NCI-H1694 treated with DMSO at 0.1 percent for 48 hours (cell line): ENCODE measurements at places on chromosomes 12 and 14.

- DNase-seq, result no peak
Observed at GRCh38 chr12:99249543-99249942, 398.0 kb upstream of the GARIN6 start.

- DNase-seq, result no peak
Observed at GRCh38 chr12:88272456-88272855, 130.3 kb downstream of the TMTC3 start.

DNA sequence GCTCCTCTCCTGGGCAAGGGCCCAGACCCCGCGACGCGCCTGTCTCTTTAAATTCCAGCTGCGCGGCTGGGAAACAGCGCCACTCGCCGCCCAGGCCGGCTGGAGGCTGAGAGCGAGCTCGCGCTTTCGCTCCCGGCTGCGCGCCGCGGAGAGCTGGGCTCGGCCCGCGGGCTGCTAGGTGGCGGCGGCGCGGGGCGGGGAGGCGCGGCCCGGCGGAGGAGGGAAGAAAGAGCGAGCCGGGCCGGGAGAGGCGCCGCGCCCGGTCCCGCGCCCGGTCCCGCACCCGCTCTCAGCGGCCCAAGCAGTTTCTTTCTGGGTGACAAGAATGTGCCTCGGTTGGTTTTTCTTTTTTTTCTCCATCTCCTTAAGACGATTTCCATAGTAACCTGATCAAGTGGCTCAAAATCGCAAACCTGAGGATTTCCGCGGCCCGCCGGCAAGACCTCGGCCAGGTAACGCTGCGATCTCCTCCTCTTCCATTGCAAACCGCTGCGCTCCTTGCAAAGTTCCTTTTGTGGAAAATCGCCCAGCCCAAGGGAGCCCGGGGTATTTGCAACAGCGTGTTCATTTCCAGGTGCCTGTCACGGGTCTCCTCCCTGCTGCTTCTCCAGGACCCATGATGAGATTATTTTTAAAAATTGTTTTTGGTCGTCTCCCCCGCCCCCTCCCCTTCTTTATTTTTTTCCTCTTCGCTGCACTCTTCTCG, 259.5 kb upstream of the E2F7 start:
- peak; percentile 50 for DNase-seq

DNA sequence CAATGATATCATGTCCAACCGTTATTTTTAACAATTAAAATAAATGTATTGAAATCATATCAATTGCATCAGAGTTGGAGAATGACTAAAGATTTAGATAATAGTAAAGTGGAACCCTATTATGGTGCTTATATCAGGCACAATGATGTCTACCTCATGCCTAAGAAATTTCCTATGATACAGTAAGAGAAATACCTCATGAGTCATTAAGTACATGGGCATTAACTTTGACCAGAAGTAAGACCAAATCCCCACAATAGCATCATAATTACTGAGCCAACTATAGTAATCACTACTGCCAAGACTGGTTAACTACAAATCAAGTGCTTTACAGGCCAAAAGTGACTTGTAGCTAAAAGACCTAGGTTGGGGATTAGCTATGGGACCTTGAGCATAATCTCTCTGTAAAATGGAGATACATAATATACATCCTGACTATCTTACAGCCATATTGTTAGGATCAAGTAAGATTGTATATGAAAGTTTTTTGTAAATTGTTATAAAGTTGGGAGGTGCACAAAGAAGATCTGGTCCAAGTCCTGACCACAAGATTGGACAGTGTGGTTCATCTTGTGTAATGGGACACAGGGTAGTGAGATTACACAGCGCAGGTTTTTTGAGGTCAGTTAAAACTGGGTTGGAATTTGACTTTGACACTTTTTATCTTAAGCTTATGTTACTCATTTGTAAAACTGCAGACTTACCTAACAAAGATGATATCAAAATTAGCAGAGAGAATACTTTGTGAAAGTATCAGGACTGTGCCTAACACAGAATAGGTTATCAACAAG, 60.5 kb downstream of the ERGIC2 start:
- no peak for DNase-seq

GRCh38 chr14:89202413-89203190, 214.4 kb downstream of the FOXN3 start:
- no peak for DNase-seq

GRCh38 chr14:20278414-20278813, 27.3 kb downstream of the TTC5 start:
- no peak for DNase-seq

DNA sequence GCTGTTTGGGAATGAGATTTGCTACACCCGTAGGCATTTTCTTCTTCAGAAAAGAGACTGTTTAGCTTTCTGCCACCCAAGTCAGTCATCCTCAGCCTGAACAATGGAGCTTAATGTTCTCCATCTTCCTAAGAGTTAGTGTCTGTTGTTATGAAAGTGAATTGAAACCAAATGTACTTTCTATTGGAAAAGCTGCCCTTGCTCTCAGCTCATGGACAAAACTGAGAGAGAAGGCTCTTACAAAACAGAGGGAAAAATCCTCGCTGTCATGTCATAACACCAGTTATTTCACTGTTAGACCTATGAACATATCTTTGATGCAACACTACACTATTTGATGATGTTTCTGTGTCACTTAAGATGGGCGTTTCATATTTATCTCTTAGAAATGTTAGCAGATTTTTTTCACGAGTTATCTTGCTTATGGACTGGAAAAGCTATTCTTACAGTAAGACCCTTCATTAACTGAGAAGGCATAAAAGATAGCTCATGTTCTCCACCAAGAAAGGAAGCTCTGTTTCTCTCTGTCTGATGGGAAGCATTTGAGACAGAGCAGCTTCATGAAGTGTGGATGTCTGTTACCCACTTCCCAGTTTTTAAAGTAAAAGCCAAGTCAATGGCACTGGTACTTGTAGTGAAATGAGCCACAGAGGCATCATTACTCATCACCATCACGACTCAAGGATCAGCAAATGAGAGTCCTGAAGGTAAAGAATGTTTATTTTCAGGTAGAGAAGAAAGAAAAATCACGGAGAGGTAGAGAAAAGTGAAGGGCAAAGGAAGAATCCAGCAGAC, 483.9 kb downstream of the ZFP36L1 start:
- DNase-seq, result no peak

GRCh38 chr14:80664576-80664975, 277.0 kb downstream of the CEP128 start:
- DNase-seq, result no peak

GRCh38 chr12:19474147-19474546, 34.9 kb downstream of the AEBP2 start:
- DNase-seq, result no peak

DNA sequence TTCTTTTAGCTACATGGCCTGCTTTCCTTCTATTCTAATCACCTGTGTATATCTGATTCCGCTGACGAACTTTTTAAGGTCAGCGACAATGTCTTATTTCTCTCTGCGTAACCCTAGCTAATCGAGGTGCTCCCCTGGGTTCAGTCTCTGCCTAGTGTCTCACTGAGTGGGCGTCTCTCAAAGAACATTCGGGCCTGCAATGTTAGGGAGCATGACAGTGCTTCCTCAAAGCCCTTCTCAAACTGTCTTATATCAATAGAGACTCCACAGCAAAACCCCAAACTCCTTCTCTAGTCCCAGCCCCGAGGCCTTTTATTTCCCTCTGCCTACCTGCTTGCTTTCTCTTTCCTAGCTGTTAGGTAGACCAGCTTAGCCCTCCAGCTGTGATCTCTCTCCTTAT, 13.7 kb upstream of the RPS6KL1 start:
- no peak for DNase-seq

DNA sequence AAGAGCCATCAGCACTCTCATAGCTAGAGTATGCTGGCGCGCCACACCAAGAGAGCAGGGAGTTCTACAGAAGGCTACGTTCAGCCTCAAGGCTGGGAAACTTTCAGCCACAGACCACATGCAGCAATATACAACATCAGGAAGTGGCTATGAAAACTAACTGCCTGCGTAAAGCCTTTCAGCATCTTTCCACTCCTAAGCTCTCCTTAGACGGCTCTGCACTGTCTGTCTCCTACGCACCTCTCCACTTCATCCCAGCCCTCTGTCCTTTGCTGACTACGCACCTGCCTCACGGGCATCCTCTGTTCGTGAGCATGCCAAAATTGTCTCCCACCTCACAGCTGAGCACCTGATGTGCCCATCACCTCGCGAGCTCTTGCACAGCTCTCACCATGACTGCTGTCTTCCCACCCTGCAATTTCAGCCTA, 9.7 kb downstream of the MPHOSPH9 start:
- DNase-seq, result no peak

DNA sequence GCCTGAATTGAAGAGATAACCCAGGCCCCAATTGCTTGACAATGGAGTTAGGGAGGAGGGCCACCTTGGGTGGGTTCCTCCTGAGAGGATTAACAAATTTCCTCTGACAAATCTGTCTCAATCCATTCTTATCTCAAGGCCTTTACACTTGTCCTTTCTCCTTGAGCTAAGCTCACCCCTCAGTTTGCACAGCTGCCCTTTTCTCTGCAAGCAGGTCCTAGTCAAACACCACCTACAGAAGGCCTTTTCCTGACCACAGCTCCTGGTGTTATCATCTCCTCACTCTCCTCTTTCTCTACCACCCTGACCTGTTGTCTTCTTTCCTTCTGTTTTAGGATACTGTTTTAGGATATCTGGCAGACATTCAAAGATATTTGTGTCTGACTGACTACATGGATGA, 26.4 kb upstream of the GSC start:
- no peak for DNase-seq

DNA sequence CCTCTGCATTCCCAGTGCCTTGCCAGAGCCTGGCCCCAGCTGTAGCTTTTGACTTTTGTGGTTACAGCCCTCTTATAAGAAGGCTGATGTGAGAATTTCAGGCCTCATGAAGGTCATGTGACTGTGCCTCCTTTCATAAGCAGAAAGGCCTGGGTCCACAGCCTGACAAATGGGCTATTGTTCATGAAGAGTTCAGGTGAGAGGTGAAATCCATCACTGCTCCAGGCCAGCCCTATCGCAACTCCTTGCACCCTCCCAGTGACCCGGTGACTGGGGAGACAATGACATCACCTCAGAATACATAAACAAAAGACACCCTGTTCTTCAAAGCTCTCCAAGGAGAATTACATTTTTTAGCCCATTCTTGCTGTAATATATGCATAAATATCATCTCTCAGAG, 321.5 kb downstream of the PCNX1 start:
- no peak for DNase-seq

GRCh38 chr12:82867762-82868500, 181.2 kb downstream of the TMTC2 start:
- peak; percentile 43 for DNase-seq

DNA sequence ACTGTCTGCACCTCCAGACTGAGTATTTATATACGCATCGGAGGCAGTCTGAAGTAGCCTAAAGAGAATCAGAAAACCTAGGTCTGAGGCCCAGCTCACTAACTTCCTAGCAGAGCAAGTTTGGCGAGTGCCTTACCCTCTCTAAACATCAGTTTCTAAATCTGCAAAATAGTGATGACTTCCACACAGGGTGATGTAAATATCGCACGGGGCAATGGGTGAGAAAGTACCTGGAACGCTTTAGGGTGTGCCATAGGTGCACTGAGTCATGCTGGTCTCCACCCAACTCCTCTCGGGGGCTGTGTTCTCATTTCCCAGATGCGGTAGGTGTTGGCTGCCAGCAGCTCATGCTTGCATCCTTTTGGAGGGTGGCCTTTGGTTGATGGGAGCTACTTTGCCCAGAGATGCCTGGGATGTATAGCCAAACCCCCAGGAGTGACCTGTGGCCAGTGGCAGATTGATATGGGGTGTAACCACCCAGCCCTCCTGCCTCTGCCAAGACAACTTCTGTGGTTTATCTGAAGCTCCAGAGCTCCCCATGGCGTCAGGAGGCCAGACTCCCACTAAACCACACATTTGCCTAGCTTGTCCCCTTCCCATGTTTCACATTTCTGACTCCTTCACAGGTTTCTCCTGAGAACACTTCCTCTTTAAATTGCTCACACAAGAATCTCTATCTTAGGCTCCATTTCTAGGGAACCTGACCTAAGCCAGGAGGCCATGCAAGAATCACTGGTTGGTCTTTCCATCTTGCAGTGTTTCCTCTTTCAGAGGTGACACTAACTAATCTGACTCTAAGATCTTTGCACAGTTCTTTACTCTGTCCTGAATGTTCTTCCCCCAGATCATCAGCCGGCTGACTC, 62.0 kb upstream of the TUNAR start:
- no peak for DNase-seq

GRCh38 chr14:21054768-21055145, 2.9 kb upstream of the RNASE8 start:
- no peak for DNase-seq

GRCh38 chr14:45790293-45790692, 537.3 kb upstream of the MIS18BP1 start:
- no peak for DNase-seq

- no peak for DNase-seq
Observed at GRCh38 chr12:104360157-104360556, 56.6 kb downstream of the EID3 start.

DNA sequence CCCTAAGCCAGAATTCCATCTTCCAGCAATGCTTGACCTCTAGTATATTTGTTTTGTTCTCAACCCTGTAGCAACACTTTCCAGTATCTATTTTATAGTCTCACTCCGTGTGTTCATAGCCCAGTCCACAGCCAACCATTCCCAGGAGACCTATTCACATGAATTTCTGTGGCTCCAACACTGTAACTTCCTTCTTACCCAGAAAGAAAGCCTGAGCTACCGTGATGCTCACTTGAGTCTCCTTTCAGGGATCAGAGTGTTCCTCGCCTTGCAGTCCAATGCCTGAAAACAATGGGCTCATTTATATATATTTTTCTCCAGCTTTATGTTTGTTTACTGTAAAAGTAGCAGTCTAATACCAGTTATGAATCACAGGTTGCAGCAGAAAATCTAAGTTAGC, 645.0 kb upstream of the NOVA1 start:
- DNase-seq, result no peak

GRCh38 chr14:100545359-100545758, 41.9 kb downstream of the BEGAIN start:
- DNase-seq, result no peak

DNA sequence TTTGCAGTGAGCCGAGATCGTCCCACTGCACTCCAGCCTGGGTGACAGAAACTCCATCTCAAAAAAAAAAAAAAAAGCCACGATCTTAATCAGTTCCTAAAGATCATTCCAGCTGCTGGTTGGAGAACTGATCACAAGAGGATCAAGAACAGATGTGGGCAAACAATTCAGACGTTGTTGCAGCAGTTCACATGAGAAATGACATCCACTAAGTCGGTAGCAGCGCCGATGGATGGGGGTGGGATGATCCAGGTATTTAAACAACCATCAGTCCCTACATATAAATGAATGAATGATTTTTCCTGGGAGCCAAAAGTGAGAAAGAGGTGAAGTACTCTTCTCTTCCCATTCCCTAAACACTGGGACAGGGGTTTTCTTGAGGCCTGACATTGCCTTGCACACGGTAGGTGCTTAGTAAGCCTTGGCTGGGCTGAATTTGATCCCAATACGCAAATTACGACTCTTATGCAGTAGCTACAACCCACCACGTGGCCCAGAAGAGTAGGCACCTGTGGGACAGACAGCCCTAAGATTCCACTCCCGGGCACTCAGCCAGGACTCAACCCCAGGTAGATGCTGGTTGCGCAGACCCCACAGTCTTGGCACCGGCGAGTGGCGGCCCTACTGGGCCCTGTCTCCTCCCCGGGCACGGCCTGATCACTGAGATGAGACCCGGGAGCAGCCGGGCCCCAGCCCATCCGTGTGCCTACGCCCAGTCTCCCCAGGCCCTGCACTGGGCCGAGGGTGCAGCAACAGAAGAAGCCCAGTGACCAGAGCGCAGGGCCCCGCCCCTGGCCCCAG, 565 bp downstream of the SPRYD3 start:
- DNase-seq, result no peak
